Right renal cortex interstitium (tissue), 3 donors: ENCODE measurements at places on chromosomes 16 and 17. TPM values are rescaled to one million over a fixed set of nuclear protein-coding genes. Genes with fewer than 3 reads are reported as not detected.

- no peak for DNase-seq
Measured at GRCh38 chr17:41521574-41522261, 3.0 kb upstream of the KRT15 start.

GRCh38 chr17:67362173-67362572, 4.2 kb downstream of the PSMD12 start:
- no peak for DNase-seq

- DNase-seq = no peak
Measured at GRCh38 chr17:78211032-78211431, 3.0 kb upstream of the BIRC5 start.

The SDR42E2 gene
- polyA plus RNA-seq = 0.11 TPM

GRCh38 chr17:67477687-67478086, 100.6 kb downstream of the PITPNC1 start:
- DNase-seq = no peak

The MMP25 gene
- polyA plus RNA-seq = 0.35 TPM

The PAFAH1B1 gene
- 130 TPM for polyA plus RNA-seq

GRCh38 chr17:7413346-7413985, 5.8 kb downstream of the NLGN2 start:
- no peak for DNase-seq

The ELAC2 gene
- polyA plus RNA-seq = 69.8 TPM

The PRM2 gene
- not detected for polyA plus RNA-seq

- DNase-seq = no peak
Measured at GRCh38 chr17:31561469-31562375, 170.2 kb downstream of the RAB11FIP4 start.
